ENCODE measurements at places on chromosomes 1 and 21.

- no peak for DNase-seq
Observed at GRCh38 chr1:34532113-34532512, 222.7 kb upstream of the GJB5 start.

GRCh38 chr1:244049162-244050013 is 1.7 kb upstream of the ZBTB18 start:
- no peak for DNase-seq

DNA sequence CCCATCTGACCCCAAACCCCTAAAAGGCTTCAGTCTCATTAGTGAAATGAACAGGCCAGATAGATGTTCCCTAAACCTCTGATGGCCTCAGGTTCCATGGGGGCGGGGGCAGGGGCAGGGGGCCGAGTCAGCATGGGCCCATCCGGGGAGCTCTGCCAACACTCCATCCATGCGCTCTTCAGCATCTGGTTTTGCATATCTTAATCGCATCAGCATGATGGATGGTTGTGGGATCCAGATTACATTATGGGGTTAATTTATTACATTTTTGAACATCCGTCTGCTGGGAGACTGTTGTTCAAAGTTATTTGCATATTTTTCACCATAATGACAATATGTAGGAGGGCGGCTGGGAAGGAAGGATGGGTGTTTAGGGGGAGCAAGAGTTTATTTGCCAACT is 3.1 kb upstream of the MAD2L2 start:
- no peak for DNase-seq

- no peak for DNase-seq
Observed at GRCh38 chr1:205923651-205924459, 19.4 kb downstream of the SLC26A9 start.

DNA sequence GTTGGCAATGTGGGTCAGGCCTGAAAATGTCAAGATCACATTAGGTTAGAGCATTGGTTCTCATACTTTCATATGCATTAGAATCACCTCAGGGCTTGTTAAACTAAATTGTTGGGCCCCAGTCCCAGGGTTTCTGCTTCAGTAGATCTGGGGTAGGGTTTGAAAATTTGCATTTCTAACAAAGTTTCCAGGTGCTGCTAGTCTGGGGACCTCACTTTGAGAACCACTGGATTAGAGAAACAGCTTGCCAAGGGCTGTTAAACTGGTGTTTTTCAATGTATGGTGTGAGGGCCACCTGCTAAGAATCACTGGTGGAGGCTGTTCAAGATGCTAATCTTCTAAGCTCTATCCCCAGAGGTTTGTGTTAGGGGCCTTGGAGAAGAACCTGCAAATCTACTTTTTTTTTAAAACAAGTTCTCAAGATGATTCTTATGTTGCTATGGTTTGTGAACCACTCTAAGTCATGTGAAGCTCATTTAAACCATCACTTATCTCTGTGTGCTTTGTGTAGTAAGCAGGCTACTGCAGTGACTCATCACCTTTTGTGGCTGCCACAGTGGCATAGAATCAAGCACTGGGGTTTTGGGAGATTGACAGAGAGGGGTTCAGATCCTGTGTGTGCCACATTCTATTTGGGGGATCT is 152.2 kb downstream of the S1PR1 start:
- DNase-seq, result no peak

DNA sequence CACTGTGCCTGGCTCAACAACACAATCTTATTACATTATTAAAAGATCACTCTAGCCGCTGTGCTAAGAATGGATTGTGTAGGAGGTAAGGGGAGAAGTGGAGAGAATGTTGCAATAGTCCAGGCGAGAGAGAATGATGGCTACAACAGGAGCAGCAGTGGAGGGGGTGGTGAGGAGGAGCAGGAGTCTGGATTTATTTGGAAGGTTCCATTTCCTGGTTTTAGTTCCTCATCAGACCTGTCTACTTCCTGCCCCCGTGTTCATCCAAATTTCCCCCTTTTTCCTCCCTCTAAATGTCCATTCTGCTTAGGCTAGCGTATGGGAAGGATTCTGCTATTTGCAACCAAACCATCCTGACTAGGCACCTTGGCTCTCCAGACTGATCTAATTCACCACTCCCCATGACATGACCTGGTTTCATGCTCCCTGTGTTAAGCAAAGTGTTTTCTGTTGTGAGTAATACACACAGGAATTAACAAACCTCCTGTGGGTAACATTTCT is 35.1 kb upstream of the EYA3 start:
- DNase-seq, result no peak

- DNase-seq, result no peak
Observed at GRCh38 chr1:23216771-23217420, 406 bp downstream of the HTR1D start.

GRCh38 chr1:46295306-46295705 is 8.1 kb downstream of the LRRC41 start:
- DNase-seq, result no peak

DNA sequence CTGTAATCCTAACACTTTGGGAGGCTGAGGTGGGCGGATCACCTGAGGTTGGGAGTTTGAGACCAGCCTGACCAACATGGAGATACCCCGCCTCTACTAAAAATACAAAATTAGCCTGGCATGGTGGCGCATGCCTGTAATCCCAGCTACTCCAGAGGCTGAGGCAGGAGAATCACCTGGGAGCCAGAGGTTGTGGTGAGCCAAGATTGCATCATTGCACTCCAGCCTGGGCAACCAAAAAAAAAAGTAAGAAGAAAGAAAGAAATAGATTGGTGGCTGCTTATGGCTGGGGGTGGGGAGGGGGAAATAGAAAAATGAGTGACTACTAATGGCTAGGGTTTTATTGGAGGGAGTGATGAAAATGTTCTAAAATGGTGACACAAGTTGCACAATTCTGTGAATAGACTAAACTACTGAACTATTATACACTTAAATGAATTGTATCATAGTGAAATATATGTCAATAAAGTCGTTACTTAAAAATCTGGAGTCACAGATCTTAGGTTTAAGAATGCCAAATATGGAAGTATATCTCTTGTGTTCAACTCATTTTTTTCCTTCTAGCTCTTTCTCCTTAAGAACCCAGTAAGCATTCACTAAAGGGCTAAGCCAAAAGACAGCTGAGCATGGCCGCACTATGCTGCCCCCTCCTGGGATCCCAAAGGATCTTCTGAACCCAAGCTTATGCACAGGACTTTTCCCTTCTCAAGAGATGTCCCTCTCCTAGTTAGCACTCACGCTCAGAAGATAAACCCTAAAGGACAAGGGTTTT is 3.2 kb upstream of the NPL start:
- DNase-seq, result peak; percentile 43

GRCh38 chr21:45302082-45303061 is 14.7 kb upstream of the POFUT2 start:
- no peak for DNase-seq

GRCh38 chr1:64484651-64485050 is 14.7 kb downstream of the CACHD1 start:
- DNase-seq, result no peak

DNA sequence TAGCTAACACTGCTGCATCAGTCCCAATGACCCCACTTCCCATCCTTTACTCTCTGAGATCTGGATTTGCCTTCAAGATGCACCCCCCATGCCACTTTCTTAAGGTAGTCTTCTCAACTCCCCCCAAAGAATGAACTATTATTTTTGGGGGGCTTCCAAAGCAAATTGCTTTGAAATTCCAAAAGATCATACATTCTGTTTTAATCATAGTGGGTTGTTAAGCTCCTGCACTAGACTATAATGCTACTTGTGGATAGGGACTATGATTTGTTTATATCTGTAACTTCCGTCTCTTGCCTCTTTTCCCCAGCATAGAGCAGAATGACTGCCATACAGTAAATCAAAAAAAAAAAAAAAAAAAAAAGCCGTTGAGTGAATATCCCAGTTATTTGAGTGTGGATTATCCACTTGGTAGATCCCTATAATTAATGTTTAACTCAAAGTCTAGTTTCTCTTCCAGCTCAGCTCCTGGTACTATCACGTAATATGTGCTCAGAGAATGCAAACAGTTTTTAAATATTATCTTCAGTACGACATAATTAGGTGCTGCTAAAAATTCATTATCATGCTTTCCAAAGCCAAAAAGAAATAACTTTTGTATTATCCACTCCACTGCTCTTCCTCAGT is 26.9 kb downstream of the KIRREL1 start:
- no peak for DNase-seq

DNA sequence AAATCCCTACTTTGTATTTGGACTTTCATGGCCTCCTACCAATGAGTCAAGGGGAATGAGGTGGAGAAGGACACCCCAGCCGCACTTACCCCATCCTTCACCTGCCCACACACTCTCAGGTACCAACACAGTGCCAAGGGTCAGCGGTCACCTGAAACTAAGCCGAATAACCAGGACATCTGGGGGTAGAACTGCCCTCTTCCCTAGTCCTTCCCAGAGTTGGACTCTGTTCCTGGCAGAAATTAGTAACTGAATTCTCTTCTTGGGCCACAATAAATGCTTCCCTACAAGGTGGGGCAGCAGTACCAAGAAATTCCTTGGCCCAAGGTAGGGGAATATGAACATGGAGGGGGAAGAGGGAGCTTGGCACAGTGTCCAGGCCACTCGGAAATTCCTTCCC is 7.3 kb downstream of the SLC45A3 start:
- no peak for DNase-seq

DNA sequence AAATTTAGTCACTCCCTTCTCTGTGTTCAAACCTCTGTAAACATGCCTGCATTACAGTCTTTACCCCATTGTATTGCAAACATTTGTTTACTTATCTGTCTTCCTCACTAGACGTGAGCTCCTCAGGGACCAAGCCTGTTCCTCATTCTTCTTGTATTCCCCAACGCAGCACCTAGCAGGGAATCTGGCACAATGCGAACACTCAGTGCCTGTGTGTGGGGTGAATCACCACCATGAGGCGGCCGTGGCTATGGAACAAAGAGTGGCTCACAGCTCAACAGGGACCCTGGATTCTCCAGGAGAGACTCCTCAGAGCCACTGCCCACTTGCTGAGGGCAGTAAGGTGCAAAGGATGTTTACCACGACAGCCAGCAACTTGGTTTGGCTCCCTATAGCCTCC is 95.9 kb downstream of the DDX20 start:
- no peak for DNase-seq

GRCh38 chr1:59669752-59670312 is 144.9 kb upstream of the HOOK1 start:
- peak; percentile 90 for DNase-seq

DNA sequence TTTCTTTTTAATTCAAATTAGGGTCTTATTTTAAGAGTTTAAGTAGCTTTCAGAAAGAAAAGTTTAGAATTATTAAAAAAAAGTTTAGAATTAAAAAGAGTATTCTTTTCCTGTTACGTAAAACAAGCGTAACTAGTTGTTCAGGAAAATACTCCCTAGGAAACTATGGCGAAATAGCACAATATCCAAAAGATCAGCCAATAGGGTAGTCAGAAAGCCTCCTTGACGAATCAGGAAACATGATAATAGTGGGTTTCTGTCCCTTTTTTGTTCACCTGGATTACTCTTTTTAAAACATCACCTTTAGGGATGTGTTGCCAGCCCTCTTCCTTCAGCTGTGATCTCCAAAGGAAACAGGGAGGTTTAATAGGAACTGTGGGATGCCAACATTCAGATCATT is 25.2 kb downstream of the S1PR1 start:
- no peak for DNase-seq

GRCh38 chr1:112674986-112675727 is 698 bp downstream of the MOV10 start:
- DNase-seq, result peak; percentile 71

DNA sequence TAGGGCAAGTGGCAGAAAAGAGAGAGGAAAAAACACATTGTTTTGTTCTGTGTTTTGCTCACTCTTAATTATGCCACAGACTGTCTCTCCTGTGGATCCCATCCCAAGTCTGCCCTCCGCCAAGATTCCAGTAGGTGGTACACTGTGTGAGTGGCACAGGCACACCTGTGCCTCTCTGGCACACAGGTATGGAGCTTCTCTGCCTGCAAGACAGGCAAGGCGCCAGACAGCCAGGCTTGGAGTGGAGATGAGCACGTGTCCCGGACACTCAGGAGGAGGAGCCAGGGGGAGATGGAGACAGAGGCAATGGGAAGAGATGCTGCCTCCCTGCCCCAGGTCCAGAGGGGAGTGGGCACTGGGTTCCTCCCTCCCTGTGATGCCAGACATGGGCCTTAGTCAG is 6.5 kb upstream of the GRIK3 start:
- no peak for DNase-seq

DNA sequence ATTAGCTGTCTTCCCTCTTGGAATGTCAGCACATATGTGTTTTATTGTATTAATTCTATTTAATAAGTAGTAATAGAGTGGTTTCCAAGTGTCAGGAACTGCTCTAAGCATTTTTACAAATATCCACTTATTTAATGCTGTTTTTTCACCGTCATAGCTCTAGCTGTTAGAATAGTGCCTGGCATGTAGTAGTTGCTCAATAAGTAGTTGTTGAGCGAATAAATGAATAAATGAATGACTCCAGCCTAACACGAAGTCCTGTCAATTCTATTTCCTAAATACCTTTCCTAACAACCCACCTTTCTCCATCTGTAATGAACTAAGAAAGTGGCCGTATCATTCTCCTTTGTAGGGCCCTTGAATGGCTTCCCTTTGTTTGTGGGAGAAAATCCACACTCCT is 312.5 kb downstream of the DISC1 start:
- DNase-seq, result no peak

GRCh38 chr21:39562791-39563770 is 49.7 kb upstream of the B3GALT5 start:
- no peak for DNase-seq

- DNase-seq, result peak; percentile 64
Observed at GRCh38 chr21:31629972-31630711, 29.4 kb upstream of the SOD1 start.

DNA sequence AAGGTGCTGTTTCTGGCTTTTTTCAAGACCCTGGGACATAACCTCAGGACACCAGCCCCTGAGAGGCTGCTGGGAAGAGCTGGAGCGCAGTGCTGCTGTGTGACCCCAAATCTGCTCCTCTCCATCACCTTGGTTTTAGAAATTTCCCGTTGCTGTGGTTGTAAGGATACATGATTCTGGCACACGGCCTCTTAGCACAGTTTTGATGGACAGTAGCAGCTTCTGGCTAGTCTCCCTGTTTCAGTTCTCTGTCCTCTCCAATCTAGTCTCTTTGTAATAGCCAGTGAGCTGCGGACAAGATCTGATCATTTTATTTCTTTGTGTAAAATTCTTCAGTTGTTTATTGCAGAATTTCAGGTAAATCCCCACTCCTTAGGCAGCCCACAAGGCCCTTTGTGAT is 3.1 kb downstream of the CLIC6 start:
- no peak for DNase-seq

DNA sequence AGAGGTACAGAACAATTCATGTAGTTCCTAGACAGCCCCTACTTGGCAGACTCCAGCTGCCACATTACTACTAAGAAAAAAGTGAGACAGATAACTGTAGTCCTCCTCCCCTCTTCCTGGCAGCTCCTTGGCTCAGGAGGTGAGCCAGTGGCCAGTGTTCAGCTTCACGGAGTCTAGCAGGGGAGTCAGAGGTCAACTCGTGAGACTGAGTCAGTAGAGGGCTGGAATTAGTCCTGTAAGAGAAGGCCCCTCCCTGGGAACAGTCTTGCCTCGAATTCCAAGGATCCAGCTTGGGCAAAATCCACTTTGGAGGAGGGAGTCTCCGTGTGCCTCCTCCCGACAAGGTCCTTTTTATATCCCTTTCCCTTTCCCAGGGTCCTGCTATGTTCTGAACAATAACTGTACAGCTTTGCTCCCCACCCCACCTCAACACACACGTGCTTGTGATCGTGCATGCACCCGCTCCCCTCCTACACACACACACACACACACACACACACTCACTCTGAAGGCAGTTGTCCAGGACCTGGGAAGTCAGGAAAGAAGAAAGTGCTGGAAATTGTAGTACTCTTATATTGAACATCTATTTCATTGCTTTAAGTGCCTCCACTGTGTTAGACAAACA is 22.5 kb upstream of the SLC27A3 start:
- peak; percentile 59 for DNase-seq
